Hippocampal formation (tissue), 2 donors: ENCODE measurements at places on chromosomes 2 and 18.
A peak's percentile ranks its signal among the peaks of the same experiment; 100 is the strongest.

GRCh38 chr2:21890716-21891115 is 766.9 kb downstream of the TDRD15 start:
- no peak for DNase-seq

DNA sequence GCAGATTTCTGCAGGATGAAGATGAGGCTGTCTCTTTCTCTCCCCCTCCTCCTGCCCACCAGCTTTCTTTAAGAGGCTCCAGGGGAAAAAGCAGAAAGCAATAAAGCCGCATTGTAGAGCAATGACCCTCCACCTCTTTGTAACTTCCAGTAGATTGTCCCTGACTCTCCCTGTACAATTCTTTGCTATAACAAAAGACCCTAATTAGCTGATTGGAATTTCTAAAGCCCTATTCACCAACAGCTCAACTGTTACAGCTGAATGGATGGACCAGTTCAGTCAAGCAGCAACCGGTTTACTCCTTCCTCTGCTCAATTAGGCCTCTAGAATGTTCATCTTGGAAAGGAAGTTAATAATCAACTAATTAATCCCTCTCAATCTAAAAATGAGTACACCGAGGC is 301.0 kb downstream of the STK39 start:
- DNase-seq: no peak

- no peak for DNase-seq
These were observed 23.2 kb downstream of the CENPO start for GRCh38 chr2:24816404-24816803.

DNA sequence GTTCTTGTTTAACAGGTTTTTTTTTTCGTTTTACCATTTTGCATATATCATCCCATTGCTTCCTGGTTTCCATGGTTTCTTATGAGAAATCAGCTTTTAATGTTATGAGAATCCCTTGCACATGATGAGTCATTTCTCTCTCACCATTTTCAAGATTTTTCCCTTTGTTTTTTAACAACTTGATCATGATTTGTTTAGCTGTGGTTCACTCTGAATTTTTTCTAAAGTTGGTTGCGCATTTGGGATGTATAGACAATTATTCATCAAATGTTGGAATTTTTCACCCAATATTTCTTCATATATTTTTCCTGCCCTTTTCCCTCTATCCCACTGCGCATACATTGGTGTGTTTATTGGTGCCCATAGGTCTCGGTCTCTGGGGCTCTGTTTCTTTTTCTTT is 42.4 kb upstream of the BIN1 start:
- no peak for DNase-seq

DNA sequence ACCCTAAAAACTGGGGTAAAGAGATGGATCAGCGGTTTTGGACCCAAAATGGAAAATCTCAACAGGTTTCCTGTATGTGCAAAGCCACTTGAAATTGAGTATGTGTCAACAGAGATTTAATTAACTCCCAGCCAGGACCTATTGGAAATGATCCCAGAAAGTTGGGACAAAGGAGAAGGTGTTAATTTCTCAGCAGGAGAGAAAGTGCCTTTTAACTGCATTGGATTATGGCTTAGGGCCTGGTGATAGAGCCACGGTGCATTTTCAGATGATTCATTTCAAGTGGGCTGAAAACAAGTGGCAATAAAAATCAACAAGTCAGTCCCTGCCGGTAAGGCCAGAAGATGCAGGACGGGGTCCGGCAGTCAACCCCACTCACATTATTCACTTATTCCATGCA is 80.2 kb upstream of the BCL11A start:
- no peak for DNase-seq

DNA sequence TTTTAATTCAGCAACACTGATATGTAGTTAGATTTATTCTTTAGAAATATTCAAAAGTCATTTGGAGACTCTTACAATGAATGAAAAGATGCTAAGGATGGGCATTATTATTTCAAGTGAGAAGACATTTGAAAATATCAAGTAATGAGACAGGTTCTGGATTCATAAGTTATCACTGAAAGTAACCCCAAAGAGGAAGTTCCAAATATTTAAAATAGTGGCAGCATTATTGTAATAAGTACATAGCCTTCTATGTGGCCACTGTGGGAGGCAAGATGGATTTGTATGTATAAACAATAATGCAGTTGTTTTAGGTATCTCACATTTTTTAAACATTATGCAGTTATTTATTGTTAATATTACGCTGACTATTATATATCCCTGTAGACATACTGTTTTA is 29.7 kb downstream of the ZC3H6 start:
- no peak for DNase-seq

- DNase-seq: no peak
These were observed 219.1 kb downstream of the SETBP1 start for GRCh38 chr18:44899832-44900231.

DNA sequence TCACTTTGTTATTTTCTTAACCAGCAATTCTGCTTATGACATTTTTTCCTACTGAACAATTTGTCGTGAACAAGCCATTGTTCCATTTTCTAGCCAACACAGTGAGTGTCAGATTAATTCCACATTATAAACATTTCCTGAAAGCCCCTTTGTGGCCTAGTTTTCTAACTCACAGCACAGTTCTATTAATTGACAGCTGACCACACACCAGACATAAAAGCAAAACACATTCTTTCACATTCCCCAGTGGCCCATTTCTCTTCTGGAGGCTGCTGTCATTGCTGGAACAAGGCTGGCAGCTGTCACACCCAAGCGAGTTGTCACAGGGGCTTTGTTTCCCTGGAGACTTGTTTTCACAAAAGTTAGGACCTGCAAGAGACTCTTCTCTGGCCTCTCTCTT is 50.7 kb downstream of the RNF152 start:
- DNase-seq: peak; percentile 65

- no peak for DNase-seq
These were observed 113.1 kb downstream of the GATA6 start for GRCh38 chr18:22282311-22283115.

GRCh38 chr18:11178951-11179549 is 29.7 kb upstream of the PIEZO2 start:
- DNase-seq: no peak

DNA sequence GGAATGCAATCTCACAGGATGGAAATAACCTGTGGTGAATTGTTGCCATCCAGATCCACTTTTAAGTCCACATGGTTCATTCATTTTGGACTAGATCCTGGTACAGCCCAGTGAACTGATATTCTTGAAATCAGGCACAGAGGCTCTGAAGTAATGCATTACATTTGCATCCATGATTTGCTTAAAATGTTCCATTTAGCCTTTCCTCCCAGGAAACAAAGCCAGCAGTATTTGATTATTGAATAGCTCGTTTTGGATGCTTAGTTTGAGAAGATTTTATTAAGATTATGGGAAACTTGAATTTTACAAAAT is 995.8 kb upstream of the CDH2 start:
- DNase-seq: no peak

- DNase-seq: no peak
These were observed 178.9 kb downstream of the FAM124B start for GRCh38 chr2:224222974-224223373.

DNA sequence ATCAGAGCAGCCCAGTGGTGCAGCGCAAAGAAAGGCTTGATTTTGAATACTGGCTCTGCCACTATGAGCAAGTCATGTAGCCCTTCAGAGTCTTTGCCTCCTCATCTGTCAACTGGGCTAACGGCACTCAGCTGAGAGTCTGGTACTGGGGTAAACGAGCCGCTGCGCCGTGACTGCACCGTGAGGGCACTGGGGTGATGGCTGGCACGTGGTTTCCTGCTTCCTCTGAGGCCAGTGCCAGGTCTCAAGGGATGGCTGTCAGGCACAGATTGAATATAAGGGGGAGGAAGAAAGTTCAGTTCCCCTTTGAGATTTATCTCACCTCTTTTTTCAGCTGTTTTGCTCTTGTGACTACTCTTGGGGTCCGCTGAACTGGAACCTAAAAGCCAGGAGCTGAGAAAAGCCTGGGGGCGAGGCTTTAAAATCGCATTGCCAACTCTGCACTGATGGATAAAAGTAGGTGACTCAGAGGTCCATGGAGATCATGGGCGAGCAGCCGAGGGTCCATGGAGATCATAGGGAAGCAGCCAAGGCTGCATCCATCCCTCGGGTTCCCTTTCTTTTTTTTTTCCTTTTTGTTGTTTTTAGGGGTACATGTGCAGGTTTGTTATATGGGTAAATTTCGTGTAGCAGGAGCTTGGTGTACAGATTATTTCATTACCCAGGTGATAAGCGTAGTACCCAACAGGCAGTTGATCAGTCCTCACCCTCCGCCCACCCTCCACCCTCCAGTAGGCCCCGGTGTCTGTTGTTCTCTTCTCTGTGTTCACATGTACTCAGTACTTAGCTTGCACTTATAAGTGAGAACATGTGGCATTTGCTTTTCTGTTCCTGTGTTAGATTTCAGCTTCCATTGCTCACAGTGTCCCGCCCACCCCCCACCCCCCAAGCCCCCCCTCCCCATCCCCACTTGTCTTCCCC is 114.3 kb downstream of the SPP2 start:
- DNase-seq: no peak

DNA sequence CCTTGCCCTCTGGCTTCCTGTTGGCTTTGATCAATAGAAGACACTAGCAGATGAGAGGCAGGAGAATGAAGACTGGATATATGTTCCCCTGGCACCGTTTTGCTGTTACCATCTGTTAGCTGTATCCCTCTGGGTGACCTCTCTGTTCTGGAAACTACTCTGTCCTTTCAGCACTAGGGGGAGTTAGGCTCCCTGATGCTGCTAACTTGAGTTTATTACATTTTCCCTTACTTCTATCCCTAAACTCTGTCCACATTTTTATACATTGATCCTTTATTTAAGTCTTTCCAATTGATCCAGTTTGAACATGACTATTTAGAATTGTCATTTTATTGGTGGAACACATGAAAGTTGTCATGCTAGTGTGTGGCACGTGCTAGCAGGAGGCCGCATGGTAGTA is 1014.3 kb upstream of the CDH2 start:
- DNase-seq: no peak

DNA sequence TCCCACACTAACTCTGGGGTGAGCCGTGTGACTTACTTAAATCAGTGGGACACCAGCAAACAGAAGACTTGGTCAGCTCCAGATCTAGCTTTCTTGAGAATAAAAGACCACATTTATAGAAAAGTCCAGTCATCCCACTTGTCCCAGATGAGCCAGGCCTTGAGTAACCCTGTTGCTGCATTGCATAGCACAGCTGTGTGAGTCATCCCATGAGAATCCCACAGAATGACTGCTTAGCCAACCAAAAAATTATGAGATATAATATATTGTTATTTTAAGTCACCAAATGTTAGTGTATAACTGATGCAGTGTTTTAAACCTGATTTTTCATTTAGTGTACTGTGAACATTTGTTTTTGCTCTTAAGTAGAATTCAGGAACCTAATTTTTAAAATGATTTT is 94.2 kb upstream of the FSHR start:
- no peak for DNase-seq

- DNase-seq: no peak
These were observed 162.2 kb upstream of the BCL2L11 start for GRCh38 chr2:110958346-110959119.

- DNase-seq: no peak
These were observed 37.4 kb downstream of the DNMT3A start for GRCh38 chr2:25304321-25304720.

- DNase-seq: no peak
These were observed 25.4 kb upstream of the TANK start for GRCh38 chr2:161134547-161135518.

DNA sequence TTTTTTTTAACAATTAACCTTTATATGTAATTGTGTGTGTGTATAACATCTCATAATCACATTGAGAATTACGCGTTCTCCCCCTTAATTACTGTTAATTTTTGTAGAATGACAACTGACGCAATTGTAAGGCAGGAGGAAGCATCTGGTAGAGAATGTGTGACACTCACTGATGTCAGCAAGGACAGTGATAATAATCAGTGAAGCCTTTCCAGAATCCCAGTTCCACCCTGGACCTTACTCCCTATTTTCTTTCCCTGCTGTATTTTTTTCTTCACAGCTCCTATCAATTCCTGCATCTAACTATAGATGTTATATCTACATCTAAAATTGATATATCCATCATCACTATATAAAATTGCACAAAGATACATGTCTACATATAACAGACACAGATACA is 16.1 kb upstream of the STRN start:
- no peak for DNase-seq

DNA sequence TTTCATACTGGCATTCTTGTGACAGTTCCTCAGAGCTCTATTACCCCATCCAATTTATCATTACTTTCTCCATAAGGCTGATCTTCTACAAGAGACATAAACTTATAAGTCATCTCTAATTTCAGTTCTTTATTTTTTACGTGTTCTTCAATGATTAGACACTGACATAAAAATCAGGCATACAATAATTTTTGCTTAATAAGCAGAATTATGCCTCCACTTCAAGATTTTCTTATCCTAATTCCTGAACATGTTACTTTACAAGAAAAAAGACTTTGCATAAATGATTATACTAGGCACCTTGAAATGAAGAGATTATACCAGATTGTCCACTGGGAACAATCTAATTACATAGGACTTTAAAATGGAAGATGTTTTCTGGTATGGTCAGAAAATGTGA is 1304.5 kb upstream of the SLC39A10 start:
- no peak for DNase-seq

GRCh38 chr2:133953524-133953923 is 300.3 kb upstream of the MGAT5 start:
- DNase-seq: no peak

DNA sequence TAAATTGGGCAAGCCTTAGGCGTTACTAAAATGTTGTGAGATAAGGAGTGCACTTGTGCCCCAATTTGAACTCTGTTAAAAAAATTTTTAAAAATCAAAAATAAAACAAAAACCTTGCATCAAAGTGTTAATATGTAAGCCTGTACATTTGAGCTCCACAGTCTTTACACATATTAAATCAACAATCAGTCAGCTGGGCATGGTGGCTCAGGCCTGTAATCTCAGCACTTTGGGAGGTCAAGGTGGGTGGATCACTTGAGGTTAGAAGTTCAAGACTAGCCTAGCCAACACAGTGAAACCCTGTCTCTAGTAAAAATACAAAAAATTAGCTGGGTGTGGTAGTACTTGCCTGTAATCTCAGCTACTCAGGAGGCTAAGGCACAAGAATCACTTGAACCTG is 16.3 kb downstream of the TMEM17 start:
- no peak for DNase-seq

GRCh38 chr2:228705318-228705717 is 523.8 kb upstream of the SPHKAP start:
- DNase-seq: no peak

GRCh38 chr2:19677825-19678518 is 223.8 kb downstream of the TTC32 start:
- no peak for DNase-seq

- DNase-seq: no peak
These were observed 59.3 kb downstream of the NTSR2 start for GRCh38 chr2:11610624-11611242.

DNA sequence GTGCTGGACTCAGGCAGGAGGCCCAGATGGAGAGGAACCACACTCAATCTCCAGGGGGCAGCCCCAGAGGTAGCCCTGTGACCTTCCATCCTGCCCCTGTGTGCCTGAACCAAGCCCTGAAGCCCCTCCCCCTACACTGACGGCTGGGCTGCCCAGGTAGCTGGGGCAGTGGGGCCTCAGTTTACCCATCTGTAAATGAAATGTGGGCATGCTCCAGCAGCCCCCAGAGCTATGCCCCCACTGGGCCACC is 15.8 kb downstream of the CROCC2 start:
- DNase-seq: no peak
